ENCODE measurements at places on chromosomes 4 and X.

DNA sequence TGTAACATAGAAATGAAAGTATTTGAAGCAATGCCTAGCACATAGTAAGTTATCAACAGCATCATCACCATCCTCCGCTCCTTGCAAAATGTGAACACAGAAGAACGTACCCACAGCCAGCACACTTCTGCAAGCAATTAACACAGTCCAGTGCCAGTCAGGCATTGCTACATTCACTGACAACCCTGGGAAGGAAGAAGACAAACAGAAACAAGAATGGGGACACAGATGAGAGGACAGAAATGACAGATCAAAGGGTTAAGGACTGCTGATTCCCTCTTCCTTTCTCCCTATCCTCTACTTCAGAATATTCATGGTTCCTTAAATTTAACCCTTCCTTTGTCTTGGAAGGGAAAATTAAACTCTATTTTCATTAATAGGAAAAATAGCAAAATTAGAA is 53.1 kb downstream of the CHM start:
- DNase-seq = no peak

- DNase-seq = no peak
Measured at GRCh38 chr4:131595140-131595539, 1554.0 kb upstream of the PCDH10 start.

DNA sequence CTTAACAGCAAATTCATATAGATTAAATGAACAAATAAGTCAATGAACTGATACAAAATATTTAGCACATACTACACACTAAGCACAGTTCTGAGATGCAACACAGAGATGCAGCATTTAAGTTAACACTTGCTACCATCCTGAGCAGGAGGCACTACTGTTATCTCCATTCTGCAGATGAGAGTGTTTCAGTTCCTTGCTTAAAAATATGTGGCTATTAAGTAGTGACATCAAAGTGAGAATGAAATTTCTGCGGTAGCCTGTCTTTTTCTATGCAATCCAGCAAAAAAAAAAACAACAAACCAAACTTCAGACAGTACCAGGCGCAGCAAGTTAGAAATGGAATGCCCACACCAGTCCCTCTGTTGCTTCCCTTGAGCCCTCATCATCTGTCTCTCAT is 90.8 kb downstream of the SHISA3 start:
- no peak for DNase-seq

GRCh38 chrX:16465081-16465876 is 184.7 kb upstream of the S100G start:
- DNase-seq = no peak

DNA sequence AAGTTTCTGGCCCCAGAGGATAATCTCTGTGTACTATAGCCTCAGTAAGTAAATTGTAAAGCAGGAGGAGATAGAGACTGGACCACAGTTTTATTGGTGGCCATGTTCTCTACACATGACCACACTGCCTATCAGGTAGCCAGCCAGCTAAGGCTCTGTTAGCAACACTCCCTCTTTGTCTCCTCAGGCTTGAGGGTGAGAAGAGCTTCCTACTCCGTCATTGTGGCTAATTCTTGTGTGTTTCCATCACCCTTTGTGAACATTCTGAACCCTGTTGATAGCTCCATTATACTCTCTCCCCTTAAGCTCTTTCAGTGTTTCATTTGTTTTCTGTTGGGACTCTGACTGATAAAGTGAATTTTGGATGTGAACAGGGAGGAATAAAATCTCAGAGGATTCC is 233.4 kb downstream of the CFAP299 start:
- no peak for DNase-seq

- no peak for DNase-seq
Measured at GRCh38 chrX:119945481-119945880, 1.9 kb upstream of the NKAP start.

DNA sequence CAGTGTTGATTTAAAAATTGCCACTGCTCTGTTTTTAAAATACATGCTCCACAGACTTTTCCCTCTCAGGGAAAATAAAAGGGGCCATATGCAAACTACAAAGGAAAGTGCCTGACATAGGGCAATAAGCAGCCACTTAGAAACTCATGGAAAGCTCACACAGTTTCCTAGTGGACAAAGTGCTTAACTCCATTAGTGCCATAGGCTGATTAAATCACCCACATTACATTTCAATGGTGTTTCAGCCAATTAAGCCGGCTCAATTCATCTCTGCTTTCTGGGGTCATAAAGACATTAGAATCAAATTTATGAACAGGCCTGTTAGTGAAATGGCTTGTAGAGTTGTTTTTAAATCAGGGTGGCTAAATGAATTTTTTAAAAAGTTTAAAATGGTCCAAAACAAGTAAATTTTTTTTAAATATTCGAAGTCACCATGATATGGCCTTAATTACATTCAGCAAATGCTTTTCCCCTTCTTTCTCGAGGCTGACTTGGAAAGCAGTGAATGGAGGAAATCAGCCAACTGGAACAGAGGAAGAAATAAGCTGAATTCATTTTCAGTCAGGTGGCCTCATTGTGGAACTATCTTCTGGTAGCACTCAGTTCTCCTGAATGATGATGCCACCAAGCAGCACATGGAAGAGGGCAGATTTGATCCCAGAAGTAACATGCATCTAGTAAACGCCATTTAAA is 2305.1 kb upstream of the AGA start:
- DNase-seq = no peak

DNA sequence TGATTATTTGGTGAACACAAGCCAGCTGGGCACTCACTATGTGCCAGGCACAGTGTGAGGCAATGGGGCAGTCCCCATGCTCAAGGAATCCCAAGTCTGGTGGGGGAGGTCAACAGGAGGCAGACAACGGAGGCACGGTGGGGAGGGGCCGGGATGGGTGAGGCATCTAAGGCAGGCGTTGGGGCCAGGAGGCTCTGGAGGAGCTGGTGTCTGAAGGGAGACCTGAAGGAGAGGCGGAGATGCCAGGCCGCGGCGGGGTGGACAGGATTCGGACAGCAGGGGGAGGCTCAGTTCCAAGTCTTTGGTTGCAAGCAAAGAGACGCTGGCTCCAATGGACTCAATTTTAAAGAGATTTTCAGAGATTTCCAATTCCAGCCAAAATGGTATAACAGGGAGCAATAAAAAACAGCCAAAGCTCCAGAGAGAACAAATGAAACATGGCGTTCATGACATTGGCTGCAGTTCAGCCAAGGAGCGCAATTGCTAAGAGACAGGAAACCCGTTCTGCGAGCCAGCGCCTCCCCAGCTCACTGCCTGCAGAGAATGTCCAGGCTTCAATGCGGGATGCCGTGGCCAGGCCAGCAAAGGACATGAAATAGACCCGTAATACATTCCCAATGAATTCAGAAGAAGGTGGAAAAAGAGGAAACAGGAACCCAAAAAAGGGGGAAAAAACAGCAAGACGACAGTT is 105.2 kb upstream of the LRPAP1 start:
- DNase-seq = no peak
